CD4-positive, alpha-beta T cell treated with Interleukin-21 for 1 hour (primary cell): ENCODE measurements at places on chromosomes 1 and 21.

GRCh38 chr1:228691926-228692325 lies 43.4 kb upstream of the RHOU start:
- DNase-seq: peak; percentile 59

DNA sequence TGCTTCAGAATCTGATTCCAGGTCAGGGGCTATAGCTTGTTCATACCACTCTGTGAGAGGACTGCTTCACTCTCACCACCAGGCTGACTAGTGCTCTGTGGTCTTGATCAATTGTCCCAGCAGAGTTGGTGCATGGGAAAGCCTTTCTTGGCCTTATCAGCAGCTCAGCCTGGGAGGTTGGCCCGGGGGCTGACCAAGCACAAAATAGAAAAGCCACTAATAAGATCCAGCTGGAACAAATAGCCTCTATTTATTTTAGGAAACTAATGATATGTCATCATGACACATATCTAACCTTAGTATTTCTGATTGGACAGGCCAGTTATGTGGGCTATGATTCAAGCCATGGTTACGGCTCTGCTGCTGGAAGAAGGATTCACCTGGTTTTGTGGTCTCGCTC lies 134.2 kb downstream of the GDAP2 start:
- DNase-seq: no peak

DNA sequence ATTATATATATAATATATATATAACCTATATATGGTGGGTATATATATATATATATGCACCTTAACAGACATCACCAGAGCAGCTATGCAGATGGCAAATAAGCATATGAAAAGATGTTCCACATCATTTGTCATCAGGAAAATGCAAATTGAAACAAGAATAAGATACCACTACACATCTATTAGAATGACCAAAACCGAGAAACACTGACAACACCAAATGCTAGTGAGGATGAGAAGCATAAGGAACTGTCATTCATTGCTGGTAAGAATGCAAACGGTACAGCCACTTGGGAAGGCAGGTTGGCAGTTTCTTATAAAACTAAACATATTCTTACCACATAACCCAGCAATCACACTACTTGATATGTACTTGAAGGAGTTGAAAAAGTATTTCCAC lies 219.8 kb upstream of the PRMT6 start:
- no peak for DNase-seq

DNA sequence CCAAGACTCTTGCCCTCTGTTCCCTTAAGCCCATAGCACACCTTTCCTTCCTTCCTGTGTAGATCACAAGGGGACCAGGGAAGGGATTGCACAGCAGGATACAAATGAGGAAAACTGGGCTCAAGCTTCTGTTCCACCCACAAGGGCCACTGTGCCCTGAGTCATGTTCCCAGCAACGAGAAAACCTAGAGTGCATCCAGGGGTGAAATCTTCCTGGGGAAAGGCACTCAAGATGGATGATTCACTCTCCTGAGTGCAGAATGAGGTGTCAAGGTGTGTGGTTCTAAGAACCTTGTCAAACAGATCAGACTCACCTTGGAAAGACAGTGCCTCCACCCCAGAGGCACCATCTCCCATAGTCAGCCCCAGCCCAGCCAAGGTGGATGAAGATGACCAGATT lies 40.7 kb upstream of the EYA3 start:
- no peak for DNase-seq

GRCh38 chr1:59156526-59157199 lies 140.2 kb upstream of the FGGY start:
- no peak for DNase-seq

DNA sequence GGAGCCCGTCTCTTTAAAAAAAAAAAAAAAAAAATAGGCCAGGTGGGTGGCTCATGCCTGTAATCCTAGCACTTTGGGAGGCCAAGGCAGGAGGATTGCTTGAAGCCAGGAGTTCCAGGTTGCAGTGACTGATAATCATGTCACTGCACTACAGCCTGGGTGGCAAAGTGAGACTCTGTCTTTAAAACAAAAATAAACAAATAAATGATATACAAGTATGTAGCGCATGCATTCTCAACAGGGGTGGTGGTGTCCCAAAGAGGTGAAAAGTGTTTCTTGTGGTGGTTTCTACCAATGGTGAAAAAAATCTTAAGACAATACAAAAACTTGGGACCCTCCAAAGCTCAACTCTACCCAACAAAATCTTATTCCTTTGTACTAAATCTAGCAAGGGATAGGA lies 17.9 kb downstream of the CNN3 start:
- no peak for DNase-seq

DNA sequence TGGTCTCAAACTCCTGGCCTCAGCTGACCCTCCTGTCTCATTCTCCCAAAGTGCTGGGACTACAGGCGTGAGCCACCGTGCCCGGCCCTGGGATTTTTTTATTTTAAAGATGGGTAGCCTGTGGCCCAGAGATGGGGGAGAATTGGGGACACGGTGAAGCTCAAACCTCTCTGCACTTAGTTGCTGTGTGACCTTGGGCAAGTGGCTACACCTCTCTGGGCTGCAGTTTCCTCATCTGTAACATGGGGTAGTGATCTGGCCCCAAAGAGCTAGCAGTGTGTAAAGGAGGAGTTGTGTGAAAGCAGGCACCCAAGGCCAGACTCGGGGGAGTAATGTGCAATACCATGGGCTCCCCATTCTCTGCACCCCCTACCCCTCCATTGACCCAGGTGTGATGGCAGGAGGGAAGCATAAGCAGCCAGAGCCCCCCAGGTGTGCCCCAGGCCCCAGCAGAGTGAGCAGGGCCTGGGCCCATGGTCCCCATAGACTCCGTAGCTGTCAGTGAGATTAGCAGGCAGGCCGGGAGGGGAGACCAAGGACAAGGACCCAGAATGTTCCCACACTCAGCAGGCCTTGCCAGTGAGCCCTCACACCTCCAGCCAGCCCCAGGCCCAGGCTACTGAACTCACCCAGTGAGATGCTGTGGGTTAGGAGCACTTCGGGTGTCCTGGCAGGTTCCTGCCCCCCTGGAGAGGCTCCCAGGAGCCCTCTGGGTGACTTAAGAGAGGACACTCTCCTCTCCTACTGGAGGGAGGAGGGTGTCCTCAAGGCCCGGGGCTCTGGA lies 17.9 kb downstream of the TNFRSF8 start:
- DNase-seq: no peak

GRCh38 chr1:234924450-234925355 lies 203.9 kb downstream of the TOMM20 start:
- DNase-seq: no peak

GRCh38 chr1:96059736-96060135 lies 661.8 kb upstream of the PTBP2 start:
- DNase-seq: no peak

DNA sequence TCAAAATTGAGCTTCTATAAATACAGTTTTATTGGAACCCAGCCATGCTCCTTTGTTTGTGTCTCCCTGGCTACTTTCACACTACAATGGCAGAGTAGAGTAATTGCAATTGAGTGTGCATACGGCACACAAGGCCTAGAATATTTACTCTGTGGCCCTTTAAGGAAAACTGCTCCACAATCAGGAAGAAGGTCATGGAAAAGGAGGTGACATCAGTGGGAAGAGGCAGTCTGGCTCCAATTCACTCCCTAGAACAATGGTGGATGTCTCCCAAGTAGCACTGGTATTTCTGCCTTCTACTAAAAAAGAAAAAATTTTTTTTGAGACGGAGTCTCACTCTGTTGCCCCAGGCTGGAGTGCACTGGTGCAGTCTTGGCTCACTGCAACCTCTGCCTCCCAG lies 51.3 kb downstream of the KRTAP19-8 start:
- DNase-seq: no peak

- no peak for DNase-seq
Observed at GRCh38 chr1:26357121-26357602, 3.2 kb upstream of the CRYBG2 start.

DNA sequence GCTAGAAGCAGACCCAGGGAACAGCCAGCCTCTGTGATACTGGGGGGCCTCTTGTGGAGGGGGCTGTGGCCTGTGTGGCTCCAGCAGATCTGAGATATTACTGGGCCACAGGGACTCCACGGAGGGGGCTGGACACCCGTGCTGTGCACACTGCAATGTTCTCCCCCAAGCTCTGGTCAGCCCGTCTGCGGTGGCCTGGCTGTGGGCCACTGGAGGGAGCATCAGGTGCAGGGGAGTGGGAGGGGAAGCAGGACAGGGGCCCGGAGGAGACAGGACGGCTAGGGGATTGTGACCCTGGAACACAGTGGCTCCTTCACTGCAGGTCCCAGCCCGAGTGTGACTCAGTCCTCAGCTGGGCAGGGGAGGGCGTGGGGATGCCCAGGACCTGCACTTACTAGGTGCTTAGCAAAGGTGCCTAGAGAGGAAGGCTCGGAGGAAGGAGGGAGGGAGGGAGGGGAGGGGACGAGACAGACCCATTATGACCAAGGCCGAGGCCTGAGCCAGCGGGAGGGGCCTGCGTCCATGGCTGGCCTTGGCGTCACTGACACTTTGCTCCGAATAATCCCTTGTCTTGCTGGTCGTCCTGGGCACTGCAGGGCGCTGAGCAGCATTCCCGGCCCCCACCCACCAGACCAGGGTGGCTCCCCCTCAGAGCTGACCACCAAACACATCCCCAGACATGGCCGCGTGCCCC lies 44.2 kb downstream of the PRDM16 start:
- DNase-seq: no peak
